NCI-H2107 (cell line): ENCODE measurements at places on chromosomes 7 and 10.

GRCh38 chr7:51307651-51308210 lies 8.9 kb downstream of the COBL start:
- no peak for DNase-seq

DNA sequence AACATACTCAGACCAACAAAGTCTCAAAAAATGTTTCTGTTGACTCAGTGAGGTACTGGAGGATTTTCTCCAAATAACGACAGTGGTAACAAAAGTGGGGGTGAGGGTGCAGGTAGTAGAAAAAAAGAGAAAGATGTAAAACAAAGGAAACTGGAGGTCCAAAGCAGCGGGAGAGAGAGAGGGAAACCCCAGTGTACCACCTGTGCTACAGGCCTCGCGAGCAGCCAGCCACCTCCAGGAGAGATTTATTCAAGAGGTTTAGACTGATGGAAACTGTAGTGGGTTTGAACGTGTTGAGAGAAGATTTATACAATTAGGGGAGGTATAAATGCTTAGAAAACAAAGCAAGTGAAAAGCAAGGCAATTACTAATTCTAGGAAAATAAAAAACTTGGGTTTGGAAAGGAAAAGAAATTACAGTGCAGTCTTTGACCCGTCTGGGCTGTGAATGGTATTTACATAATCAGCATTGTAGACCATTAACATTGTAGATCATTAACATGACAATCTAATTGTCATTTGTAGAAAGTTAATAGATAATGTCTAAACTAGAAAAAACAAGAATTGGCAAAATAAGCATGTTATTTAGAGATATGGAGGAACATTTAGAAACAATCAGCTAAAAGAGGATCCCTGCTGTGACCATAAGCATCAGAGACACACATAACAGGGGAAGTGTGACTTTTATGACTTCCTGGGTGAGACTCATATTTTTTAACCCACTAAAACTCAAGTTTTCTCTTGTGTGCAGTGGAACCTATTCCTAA lies 180.0 kb downstream of the RELN start:
- DNase-seq = no peak

DNA sequence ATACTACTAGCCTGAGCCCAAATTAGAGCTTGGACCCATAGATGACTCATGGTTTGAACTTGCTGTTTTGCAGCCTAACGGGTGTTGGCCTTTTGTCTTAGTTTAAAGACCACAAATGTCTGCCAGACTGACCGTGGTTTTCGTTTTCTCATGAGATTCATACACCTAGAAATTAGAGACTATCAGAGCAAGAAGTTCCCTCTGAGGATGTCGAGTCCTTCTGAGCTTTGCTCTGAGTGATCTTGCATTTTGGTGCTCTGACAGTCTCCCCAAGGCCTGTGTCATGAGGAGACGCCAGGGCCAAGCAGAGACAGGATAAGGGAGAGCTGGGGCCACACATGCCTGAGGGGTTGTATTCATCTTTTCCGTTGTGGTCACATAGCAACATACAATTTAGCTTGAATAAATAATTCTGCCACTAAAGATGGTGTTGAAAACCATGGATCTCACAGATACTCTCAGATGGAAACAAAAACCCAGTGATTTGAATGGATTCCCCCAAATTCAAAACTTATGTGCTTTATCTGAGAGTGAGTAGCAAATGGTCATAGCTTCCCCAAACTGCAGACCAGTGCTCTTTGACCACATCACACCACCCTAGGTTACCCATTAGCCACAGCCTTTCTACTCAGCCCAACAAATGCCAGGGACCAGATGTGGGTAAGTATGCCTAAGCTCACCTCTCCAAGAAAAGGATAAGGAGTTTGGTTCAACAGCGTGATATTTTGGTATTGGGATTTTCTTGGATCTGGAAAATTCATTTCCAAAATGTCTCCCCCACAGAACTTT lies 762.0 kb upstream of the IGFBP3 start:
- no peak for DNase-seq

DNA sequence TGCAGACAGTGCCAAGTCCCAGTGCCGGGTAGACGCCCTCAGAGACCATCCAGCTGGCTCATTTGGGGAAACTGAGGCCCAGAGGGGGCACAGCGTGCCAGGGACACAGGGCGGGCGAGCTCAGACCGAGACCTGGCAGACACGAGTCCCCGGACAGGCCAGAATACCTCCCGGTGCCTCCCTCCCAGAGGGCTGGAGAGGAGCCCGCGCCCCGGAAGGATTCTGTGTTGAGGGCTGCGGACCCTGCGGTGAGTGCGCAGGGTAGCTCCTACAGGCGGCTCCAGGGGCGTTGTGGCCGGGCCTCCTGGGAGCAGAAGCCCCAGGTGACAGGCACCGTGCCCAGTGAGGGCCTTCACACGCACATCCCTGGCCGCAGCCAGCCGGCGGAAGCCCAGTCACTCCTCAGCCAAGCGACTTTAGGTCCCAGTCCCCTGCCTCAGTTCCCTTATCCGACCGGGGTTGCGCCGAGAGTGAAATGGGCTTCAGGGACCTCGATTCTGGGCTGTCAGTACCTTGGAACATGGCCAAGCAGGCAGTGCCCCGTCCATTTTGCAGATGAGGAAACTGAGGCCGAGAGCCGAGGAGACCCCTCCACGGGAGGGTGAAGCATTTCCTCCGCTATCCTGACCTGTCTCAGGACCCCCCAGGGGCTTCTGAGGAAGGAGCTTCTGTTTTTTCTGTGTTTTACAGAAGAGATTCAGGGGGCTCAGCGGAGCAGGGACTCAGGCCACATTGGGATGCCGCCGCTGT lies 73.6 kb downstream of the ELFN1 start:
- DNase-seq = no peak

GRCh38 chr7:78264105-78264504 lies 465.5 kb downstream of the PHTF2 start:
- DNase-seq = no peak

GRCh38 chr7:11776039-11776438 lies 56.0 kb downstream of the THSD7A start:
- DNase-seq = no peak

DNA sequence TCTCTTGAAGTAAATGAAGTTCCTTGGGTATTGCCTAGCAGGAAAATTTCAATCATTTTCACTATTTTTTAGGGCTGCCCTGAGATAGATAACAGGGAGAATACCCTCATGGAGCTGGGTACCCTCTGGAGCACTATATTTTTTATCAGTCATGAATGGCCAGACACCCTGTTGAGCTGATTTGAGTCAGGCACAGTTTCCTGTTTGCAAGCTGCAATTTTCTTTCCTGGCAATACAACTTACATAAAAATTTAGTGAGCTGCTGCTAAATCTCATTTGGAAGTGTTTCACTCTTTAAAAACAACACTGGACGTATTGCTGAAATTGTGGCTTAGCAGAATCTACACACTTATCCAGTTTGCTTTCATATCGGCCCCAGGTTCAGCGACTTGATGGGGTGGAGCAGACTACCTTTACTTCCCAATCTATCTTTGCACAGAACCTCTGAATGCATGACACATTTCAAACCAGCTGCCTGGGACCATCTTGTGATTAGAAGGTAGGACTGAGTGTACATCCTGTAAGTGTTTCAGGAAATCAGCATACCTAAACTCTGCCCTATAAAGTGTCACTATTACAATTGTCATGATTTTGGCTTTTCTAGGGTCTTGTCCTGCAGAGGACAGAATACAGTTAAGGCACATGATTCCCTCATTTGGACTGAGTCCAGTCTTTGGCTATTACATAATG lies 125.7 kb upstream of the FAM3C start:
- DNase-seq = no peak

- DNase-seq = no peak
These were observed 731.0 kb upstream of the GALNT17 start for GRCh38 chr7:70400829-70401380.

DNA sequence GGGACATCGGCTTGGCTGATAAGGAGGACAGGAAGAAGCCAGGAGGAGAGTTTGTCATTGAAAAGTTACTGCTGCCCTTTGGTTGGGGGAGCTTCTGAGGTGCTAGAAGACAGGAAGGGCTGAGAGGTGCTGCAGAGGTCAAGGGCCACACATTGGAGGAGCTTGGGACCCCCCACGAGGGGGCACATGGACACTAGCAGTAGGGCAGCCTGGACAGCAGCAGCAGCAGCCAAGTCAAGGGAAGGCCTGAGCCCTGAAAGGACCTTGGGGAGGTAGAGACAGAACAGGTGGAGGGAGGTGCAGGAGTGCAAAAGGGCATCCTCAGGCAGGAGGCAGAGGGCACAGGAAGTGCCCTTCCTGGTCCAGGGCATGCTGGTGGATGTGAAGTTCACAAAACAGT lies 439.7 kb upstream of the IGFBP3 start:
- no peak for DNase-seq

GRCh38 chr10:113493882-113494301 lies 59.0 kb upstream of the HABP2 start:
- no peak for DNase-seq

- no peak for DNase-seq
These were observed 7.0 kb downstream of the C10orf67 start for GRCh38 chr10:23337616-23338015.

- no peak for DNase-seq
These were observed 207.8 kb downstream of the TAX1BP1 start for GRCh38 chr7:27947586-27948278.
